Thymus (tissue), 14 donors: ENCODE measurements at places on chromosomes 16 and 17.

GRCh38 chr17:46063241-46063640, 64.2 kb downstream of the STH start:
- DNase-seq: no peak

GRCh38 chr16:66741169-66741900, 10.1 kb downstream of the DYNC1LI2 start:
- DNase-seq: no peak

GRCh38 chr17:35973333-35974260, 7.7 kb downstream of the CCL16 start:
- no peak for DNase-seq

DNA sequence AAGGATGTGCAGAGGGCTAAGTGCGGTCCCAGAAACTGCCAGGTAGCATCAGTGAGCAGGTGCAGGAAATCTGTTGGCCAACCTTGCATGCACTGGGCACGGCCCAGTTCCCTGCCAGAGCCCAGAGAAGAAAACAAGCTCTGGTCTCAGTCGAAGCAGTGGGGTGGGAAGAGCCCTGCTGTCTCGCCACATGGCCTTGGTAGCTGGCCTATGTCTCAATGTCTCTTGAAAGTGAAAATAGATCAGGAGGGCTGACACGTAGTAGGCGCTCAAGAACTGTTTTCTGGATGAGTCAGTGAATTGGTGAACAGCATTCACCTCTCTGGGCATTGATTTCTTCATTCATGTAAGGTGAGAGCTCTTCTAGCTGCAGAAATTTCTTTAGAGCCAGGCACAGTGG, 90.4 kb downstream of the MARF1 start:
- no peak for DNase-seq

- no peak for DNase-seq
Observed at GRCh38 chr17:48497103-48497502, 33.7 kb downstream of the HOXB1 start.

- no peak for DNase-seq
Observed at GRCh38 chr17:4007346-4008081, 43.3 kb upstream of the ATP2A3 start.

DNA sequence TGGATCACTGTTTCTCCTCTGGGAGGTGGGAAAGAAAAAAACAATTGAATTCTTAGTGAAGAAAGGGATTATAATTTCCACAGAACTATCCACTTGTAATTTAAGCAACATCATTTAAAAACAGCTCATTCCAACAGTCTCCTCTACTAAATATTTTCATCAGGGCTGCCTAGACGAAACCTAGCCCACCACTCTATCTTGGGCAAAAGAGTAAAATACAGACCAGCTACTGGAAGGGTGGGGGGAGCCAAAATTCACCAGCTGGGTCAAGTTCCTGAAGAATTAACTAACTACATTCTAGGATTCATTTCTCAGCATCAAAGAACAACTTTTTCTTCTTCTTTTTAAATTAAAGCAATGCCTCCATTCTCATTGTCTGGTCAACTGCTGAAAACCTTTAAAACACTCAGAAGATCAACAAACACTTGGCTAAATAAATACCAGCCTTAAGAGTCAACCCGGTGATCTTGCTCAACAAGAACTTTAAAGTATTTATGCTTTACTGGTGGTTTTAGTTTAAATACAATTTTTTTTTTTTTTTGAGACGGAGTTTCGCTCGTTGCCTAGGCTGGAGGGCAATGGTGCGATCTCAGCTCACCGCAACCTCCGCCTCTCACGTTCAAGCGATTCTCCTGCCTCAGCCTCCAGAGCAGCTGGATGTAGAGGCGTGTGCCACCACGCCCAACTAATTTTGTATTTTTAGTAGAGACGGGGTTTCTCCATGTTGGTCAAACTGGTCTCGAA, 25.2 kb downstream of the KANSL1 start:
- no peak for DNase-seq

DNA sequence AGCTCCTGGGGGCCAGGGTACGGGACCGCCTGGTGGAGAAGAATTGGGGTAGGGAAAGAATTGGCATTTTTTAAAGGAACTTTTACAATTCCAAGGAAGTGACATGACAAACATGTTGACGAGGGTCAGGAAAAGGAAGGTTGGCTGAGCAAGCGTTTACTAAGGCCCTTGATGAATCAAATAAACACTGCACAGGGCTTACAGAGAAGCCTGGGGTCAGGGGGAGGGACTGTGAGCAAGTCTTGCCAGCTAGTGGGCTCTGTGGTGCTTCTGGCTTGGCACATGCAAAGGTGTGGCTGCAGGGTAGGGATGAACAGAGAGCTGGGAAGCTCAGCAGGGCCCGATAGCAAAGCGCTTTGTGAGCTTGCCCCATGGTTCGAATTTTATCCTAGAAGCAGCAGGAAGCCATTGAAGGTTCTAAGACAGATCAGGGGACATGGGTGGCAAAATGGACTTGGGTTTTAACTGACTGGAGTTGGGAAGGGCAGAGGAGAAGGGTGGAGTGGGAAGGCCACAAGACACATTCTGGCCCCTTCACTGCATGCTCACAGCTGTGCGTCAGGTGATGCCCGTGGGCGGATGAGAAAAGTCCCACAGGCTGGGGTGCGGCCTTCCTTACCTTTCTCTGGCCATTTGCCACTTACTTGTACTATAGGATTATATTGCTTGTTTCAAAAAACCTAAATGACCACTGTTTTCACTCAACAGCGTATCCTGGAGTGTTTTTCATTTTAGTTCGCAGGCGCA, 117.8 kb downstream of the SOCS1 start:
- no peak for DNase-seq

DNA sequence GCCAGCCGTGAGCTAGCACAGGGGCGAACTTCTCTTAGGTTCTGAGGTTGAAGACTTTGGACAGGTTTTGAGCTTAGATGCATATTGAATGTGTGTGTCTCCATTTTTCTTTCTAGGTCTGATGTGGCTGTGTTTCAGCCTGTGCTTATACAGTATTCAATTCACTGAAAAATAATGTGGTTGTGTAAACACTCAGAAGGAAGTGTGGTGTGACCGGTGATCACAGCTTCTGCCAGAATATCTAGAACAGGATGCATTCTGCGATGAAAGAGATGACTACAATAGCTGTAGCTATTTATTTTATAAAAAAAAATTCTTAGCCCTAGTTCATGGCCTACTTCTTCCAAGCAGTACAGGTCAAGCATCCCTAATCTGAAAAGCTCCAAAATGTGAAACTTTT, 64.4 kb downstream of the MAP2K6 start:
- DNase-seq: no peak

DNA sequence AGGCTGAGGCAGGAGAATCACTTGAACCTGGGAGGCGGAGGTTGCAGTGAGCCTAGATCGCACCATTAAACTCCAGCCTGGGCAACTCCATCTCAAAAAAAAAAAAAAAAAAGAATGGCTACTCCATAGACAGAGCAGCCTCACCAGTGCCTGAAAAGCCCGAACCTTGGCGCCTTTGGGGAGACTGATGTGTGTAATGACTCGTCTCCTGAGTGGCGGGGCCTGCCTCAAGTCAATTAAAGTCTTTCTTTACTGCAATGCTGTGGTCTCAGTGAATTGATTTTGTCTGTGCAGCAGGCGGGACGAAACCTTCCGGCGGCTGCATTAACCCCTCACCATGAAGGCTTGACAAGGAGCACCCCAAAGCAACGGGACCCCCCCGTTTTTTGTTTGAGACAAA, 3.5 kb upstream of the UQCC4 start:
- DNase-seq: no peak

GRCh38 chr16:67247192-67248072, at the start of gene FHOD1:
TSS of gene FHOD1 (minus strand) at chr16:67247481. CDS start at chr16:67247410, 71 bp downstream.
- peak; percentile 51 for DNase-seq

- DNase-seq: no peak
Observed at GRCh38 chr17:75637551-75637950, 4.3 kb downstream of the SMIM5 start.

- no peak for DNase-seq
Observed at GRCh38 chr17:77498091-77498741, 357.4 kb downstream of the SEC14L1 start.

DNA sequence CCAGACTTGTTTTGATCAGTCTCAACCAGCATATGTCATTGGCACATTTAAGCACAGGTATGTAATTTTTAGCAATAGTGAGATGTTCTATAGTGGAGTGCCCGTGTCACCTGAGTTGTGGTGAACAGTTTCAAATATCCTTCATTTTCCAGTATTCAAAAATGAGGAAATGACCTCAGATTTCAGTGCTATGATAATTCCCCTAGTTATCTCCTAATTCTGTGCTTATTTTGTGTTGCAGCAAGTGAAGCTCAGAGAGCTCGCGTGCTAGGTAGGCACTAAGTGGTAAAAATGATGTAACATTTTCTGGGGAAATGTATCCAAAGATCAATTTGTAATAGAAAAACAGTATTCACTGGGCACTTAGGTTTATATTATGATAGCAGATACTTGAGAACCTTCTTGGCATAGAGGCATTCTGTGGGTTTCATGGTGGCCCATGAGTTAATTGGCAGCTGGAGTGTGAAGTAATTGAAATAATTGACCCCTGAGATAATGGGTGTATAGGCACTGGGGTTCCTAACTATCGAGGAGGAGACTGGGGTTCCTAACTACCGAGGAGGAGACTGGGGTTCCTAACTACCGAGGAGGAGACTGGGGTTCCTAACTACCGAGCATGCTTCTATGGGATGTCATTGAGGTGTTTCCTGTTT, 159.1 kb downstream of the PRKCA start:
- DNase-seq: no peak

DNA sequence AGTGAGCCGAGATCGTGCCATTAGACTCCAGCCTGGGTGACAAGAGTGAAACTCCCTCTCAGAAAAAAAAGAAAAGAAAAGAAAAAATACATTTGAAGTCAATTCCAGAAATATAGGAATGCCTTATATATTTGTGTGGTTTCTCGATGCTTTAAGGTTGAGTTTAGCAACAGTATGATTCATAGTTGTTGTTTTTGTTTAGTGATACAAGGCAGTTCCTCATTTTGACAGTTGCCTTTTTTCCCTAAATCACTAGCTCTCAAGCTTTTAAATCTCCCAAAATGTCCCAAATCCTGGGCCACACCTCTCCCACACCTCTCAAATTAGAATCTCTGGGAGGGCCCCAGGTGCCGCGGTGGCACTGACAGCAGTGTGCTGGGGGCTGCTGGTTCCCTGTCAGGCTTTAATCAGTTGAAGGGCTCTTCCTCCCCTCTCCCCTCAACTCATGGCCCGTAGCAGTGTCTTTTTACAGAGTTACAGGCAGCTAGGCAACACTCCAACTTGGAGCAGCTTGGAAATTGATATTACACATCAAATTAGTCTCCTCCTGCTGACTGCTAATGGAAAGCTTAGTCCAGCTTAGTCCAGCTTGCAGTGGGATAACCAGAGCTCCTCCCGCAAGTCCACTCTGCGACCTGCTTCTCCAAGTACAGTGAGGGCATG, 58.4 kb downstream of the EPN2 start:
- no peak for DNase-seq

GRCh38 chr17:65503557-65503956, 57.9 kb downstream of the AXIN2 start:
- DNase-seq: no peak

DNA sequence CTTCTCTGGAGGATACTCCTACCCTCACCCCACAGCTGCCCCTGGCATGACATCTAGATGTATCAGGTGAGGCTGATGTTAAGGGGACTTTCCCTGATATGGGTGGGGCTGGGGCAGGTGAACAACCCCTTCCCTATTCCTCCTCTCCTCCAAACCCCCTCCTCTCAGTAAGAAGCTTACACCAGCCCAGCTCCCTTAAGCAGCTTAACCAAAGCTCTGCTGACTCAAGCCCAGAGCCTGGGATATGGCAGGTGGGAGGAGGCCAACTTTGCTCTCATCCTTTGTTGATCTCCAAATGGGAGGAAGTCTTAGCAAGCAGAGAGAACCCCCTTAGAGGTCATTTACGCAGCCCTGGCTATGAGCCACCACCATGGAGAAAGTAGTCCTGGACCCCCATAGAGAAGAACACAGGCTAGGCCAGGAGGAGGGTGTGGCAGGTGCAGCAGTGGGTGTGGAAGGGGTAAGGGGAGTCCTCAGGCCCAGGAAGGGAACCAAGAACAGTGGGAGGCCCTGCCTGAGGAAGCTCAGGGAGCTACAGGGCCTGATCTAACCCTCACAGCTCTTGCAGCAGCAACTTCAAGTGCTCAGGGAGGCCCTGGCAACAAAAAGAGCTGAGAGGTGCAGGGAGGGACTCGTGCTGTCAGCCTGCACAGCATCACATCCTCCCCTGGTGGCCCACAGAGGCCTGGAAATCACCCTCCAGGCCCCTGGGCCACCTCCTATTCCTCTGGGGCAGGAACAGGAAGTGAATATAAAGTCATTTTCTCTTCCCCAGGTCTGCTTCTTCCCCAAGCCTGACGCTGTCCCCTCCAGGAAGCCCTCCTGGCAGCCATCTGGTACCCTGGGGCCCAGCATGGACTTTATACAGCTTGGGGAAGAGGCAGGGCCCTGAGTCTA, 2.9 kb downstream of the UNC119 start:
- DNase-seq: no peak

DNA sequence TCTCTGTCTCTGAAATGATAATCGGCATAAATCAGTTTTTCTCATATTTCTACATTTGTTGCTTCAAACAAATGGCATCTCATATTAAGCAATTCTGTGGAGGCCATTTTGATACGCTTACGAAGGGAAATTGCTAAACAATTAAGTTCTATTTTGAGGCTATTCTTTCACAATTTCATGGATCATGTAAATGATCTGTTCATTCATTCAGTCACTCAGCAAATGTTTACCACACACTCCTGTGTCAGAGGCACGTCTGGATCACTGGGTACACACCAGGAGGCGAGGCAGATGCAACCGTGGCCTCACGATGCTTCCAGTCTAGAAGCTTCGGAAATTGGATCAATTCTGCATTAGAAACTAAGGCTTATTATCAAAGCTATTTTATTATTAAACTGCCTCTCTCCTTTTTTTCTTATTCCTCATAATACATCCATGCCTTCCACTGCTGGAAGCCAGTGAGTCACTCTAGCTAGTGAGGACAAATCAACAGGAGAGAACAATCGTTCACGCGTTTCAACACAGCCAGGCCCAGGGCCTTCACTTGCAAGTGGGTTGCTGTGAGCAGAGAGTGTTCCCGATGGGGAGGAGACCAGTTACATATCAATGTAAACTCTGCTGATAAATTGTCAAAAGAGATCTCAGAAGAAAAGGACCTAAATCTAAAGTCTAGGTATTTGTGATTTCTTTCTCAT, 11.3 kb upstream of the SLC39A11 start:
- DNase-seq: no peak

DNA sequence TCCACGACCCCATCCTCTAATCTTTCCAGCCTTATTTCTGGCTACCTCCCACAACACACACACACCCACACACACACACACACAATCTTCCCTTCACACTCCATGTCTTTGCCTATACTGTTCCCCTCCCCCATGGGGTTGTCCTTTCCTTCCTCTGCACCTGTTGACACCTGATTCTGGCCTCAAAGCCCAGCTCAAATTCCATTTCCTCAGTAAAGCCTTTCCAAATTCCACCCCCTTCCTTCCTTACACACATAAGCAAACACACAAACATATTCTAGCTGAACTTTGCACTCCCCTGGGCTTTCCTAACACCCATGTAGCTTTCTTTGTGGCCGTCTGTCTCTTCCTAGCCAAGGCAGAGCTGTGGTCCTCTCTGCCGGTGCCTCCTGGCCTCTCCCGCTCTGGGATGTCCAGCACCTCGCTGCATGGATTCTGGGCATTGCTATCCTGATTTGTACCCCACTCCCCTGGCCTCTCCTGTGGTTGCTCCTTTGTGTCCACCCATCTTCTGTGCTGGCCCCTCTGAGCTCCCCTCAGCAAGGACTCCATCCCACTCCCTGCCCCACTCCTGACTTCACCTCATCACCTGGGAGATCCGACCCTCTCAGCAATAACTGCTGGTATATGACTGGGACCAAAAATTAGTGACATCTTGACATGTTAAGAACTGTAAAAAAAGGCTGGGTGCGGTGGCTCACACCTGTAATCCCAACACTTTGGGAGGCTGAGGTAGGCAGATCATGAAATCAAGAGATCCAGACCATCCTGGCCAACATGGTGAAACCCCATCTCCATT, 8.4 kb upstream of the SRCIN1 start:
- DNase-seq: no peak
